ENCODE measurements at places on chromosomes 1 and 21.

- DNase-seq: no peak
These were observed 1.2 kb downstream of the CLSPN start for GRCh38 chr1:35768350-35769187.

- peak; percentile 60 for DNase-seq
These were observed 10.1 kb downstream of the DIPK1A start for GRCh38 chr1:92951141-92951582.

- peak; percentile 85 for DNase-seq
These were observed at the start of gene STPG1 for GRCh38 chr1:24413350-24414163. Gene STPG1 (minus strand): TSS chr1:24413782. CDS start chr1:24401388, 12,394 bp downstream.

DNA sequence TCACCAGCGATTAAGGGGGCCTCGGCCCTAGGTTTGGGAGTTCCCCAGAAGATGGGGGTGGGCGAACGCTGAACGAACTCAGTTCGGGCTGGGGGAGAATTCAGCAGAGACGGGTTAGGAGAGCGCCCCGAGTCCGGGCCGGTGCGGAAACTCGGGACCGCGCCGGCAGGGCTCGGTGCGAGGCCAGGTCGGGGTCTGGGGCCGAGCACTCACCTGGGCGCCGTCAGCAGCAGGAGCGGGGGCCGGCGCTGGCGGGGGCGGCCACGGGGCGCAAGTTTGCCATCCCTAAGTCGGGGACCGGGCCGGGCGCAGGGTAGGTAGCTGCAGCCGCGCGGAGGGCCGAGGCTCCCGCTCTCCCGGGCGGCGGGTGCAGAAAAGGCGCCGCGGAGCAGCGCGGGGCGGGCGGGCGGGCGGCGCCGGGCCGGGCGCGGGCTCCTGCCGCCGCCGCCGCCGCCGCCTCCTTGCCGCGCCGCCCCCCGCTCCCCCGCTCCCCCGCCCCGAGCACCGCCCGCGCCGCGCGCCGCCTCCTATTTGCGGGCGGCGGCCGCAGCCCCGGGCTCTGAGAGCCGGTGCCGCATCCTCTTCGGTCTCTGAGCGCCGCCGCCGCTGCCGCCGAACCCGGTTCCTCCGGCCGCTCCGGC, 349 bp downstream of the ADGRB2 start:
- no peak for DNase-seq

DNA sequence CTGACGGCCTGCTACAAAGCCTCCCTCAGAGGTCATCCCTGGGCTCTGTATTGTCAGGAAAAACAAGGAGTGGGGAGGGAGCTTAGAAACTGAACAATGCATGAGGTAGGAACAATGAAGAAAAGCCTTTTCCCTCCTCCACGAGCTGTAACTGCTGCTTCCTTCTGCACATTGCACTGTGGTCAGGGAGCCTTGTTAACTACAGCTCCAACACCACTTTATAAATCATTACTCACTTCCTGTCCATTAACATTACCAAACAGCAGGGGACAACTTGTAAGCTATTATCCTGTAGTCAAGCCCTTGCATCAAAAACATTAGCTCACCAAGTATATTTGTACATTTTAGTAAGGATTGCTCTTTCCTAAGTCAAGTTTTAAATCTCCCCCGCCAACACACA, 336.0 kb upstream of the NR5A2 start:
- DNase-seq: peak; percentile 88

- peak; percentile 51 for DNase-seq
These were observed 70.1 kb upstream of the CASZ1 start for GRCh38 chr1:10866321-10867093.

GRCh38 chr1:44328671-44329416, 26.2 kb downstream of the ERI3 start:
- peak; percentile 11 for DNase-seq

DNA sequence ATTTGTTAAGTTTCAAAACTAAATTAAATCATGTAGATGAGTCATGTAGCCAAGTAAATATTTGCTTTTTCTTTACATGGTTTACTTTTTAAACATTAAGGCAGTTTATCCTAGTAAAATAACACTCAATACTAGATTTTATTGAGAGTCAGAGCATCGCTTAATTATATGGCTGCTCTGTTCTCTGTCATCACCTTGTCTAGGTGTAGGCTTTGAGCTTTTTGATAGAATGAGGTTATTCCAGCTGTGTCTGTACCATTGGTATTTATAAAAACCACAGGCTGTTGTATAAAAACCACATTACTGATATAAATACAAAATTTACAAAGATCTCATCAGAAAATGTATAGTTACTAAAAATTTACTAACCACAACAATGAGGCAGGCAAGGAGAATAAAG, 42.5 kb upstream of the GPR52 start:
- no peak for DNase-seq

- DNase-seq: no peak
These were observed 3.4 kb upstream of the TAF13 start for GRCh38 chr1:109079240-109079622.

DNA sequence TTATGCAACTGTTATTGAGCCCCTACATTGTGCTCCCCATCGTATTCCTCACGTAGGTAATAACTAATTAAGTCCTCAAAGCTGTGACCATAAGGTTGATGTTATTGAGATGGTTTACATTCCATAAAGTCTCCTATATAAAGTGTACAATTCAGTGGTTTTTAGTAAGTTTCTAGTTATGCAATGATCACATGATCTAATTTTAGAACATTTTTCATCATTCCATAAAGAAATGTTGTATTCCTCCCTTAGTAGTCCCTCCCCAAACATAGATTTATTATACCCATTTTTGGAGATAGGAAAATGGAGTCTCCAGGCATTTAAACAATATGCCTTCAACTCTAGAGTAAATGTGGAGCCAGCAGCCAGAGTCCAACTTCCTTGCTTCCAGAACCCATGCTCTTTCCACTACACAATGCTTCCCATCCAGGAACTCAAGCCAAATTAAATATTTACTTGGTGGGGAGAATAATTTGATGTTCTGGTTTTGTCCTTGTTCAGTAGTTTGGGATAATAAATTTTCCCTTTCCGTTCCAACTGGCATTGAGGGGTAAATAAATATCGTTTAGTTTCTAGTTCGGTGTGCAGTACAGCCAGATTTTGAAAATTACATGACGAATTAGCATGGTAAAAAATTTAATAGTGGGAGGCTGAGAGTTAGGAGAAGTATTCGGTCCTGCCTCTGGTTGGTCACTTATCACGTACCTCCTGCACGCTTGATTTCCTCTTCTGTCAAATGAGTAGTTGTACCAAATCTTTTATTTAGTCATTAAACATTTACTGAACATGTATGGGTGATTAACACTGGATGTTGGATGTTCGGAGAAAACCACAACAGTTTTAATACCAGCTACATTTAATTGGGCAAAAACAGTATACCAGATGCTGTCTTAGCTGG, 66.3 kb downstream of the CACHD1 start:
- DNase-seq: no peak

GRCh38 chr21:37627074-37627473, 260.5 kb downstream of the DYRK1A start:
- no peak for DNase-seq

- DNase-seq: peak; percentile 94
These were observed 8.7 kb upstream of the E2F2 start for GRCh38 chr1:23539698-23540266.

- DNase-seq: no peak
These were observed 135.5 kb upstream of the ERRFI1 start for GRCh38 chr1:8161546-8162105.

- DNase-seq: peak; percentile 46
These were observed 784 bp upstream of the KCND3 start for GRCh38 chr1:111990026-111990877.

DNA sequence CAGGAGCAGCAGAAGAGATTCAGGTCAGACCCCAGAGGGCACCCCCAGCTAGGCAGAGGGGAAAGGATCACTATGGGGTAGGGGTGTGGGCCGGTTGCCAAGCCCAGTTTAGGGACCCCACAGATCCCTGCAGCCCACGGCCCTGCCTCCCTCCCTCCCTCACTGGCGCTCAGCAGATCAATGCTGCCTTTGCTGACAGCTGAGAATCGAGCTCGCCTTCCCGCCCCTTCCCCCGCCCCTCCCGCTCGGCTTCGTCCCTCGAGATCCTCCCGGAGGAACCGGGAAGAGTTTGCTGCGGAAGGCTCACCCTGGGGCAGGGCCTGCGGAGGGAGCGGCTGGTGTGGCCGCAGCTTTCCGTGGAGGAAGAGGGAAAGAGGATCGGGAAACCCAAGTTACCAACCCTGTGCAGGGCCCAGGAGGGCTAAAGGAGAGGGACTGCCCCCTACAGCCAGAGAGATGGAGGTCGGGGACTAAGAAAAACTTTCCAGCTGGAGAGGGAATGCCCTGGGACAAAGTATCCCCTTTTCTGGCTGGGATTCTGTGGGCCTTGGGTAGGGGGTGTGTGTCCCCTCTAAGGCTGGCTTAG, 1.1 kb upstream of the KCNQ4 start:
- peak; percentile 23 for DNase-seq

GRCh38 chr1:45925728-45926287, 122.4 kb downstream of the MAST2 start:
- no peak for DNase-seq

GRCh38 chr1:25065795-25066238, 135.7 kb upstream of the RUNX3 start:
- DNase-seq: peak; percentile 55

DNA sequence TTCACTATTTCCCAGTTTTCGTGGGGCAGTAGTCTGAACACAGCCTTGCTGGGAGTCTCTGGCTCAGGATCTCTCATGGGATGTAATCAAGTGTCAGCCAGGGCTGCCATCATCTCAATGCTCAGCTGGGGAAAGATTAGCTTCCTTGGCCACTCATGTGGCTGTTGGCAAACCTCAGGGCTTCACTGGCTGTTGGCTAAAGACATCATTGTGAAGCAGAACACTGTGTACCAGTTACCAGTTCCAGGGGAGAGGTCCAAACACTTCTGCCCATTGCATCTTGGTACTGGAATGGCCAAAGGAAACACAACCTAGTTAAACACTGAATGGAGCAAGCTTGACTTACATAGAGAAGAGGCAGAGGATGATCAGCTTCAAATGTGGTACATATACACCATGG, 33.7 kb downstream of the AADACL4 start:
- no peak for DNase-seq

- DNase-seq: peak; percentile 81
These were observed 23.8 kb downstream of the OTUD7B start for GRCh38 chr1:149986486-149987296.

- DNase-seq: no peak
These were observed 448 bp downstream of the GATAD2B start for GRCh38 chr1:153922076-153922971.

DNA sequence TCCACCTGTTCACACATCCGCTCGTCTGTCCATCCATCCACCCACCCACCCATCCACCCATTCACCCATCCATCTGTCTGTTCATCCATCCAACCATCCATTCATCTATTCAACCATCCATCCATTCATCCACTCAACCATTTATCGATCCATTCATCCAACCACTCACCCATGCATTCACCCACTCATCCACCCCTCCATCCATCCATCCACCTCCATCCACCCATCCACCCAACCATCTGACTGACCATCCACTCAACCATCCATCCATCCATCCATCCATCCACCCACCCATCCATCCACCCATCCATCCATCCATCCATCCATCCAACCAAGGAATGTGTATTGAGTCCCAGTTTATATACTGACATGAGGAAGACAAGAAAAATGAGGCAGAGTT, 73.1 kb downstream of the UMODL1 start:
- DNase-seq: no peak

DNA sequence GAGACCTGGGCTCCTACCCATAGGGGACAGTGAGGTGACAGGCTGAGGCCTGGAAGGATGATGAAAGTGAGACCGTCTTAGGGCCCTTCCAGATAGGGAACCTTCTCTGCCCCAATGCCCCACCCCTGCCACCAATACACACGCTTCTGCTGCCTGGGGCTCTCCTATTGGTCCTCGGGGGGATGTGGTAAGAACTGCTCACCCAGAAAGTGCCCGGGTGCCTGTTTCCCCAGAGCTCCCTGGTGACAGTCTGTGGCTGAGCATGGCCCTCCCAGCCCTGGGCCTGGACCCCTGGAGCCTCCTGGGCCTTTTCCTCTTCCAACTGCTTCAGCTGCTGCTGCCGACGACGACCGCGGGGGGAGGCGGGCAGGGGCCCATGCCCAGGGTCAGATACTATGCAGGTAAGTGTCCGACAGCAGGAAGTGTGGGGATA, 948 bp downstream of the SEMA4A start:
- DNase-seq: no peak

DNA sequence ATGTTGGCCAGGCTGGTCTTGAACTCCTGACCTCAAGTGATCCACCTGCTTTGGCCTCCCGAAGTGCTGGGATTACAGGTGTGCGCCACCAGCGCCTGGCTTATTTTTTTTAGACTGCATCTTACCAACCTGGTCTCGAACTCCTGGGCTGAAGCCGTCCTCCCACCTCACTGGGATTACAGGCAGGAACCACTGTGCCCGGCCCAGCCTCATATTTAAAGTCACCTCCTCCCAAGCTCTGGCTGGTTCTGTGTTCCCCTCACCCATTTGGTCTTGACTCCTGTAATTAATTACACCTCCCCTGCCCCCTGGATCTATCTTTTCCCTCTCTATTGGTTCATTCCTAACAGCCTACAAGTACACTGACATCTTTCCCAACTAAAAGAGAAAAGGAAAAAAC, 1.7 kb upstream of the EXOSC10 start:
- DNase-seq: no peak

DNA sequence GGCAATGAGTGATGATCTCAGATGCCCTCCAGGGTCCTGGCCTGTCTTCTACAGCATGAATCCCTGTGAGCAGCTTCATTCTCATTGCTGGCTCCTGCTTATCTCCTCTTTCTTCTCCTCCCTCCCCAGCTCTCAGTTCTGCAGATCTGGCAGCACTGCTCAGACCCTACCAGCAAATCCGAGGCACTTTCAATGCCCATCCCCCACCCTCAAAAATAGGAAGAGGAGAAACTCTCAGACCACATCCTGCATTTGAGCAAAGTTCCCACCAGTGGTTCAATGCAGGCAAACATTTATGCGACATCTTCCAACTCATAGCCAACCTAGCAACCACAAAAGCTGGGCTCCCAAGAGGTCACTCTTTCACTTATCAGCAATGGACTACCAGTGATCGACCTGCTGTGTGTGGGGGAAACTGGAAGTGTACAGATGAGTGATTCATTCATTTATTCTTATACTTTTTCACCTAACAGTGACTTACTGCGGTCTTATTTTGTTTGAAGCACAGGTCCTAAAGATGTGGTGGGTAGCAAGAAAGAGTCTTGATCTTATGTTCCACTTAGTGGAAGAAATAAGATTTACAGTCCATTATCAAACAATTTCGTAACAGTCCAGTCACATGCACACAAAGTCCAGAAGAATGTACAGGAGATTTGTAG, 5.8 kb upstream of the CHI3L2 start:
- peak; percentile 36 for DNase-seq

DNA sequence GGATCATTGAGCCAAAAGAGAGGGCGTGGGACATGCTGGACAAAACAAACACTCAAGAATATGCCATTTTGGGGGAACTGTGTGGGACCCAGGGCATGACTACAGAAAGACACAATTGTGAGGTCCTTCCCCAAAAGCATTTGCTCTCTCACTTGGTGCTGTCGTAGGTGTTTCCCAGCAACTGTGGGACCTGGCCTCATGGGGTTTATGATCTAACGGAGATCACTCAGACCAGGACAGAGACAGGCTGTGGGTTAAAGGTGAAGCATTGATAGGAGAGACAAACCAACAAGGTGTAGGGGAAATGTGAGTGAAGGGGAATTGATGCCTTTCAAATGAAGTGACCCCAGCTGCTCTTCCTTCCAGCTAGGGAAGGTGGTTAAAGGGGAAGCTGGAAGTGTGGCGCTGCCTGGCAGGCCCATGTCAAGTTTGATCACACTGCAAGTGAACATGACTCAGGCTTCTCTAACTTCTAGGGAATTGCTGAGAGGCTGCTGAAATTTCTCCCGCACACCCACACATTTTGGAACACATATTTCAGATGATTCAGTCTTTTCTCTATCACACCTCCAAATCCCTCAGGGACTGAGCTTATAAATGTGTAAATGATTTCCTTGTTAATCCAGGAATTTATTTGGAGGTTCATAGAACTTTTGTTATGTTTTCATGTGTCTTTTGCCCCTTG, 30.2 kb downstream of the TRAF5 start:
- peak; percentile 39 for DNase-seq
